SHP77 treated with DMSO at 0.1 percent for 48 hours (cell line): ENCODE measurements at places on chromosomes 5 and 9.

GRCh38 chr9:105507096-105507790 lies 50.7 kb upstream of the FKTN start:
- DNase-seq: no peak

- DNase-seq: no peak
Observed at GRCh38 chr9:89409466-89409865, 88.4 kb downstream of the SEMA4D start.

DNA sequence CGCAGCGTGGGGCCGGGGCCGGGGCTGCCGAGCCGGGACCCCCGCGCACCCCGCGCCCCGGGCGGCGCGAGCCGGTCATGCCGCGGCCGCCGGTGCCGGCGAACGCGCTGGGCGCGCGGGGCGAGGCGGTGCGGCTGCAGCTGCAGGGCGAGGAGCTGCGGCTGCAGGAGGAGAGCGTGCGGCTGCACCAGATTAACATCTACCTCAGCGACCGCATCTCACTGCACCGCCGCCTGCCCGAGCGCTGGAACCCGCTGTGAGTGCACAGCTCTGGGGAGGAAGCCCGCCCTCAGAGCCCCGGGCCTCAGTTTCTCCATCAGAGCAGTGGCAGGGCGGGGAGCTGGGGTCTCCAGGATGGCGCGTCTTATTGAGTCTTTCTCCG lies 335 bp downstream of the GALNT12 start:
- no peak for DNase-seq

DNA sequence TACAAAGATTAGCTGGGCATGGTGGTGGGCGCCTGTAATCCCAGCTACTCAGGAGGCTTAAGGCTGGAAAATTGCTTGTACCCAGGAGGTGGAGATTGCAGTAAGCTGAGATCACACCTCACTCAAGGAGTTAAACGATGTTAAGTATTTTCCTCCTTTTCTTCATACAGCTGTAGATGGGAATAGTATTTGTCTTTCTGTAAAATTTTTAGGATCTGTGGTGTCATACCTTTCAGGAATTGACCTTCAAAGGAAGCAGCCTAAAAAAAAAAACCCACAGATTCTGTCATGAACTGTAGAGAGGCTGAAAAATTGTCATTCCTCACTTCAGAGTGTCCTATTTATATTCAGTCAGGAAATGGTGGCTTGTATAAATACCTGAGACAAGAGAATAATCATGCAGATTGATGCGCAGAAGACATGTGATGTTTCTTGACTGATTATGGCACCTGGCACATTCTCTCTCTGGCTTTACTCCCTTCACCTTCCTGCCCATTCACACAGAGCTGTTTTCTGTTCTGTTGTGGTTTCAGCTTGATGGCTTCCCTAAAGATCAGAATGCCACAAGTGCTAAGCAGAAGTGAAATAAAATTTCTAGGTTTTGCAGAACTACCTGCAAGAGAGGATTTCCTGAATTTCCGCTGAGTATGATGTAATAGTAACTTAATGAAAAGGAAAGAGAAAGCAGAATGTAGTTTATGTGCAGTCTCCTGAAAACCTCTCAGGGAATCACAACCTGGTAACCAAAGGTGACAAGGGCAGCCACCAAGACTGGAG lies 3.8 kb downstream of the IFNA1 start:
- no peak for DNase-seq

- no peak for DNase-seq
Observed at GRCh38 chr9:33329117-33329563, 38.8 kb downstream of the NFX1 start.

DNA sequence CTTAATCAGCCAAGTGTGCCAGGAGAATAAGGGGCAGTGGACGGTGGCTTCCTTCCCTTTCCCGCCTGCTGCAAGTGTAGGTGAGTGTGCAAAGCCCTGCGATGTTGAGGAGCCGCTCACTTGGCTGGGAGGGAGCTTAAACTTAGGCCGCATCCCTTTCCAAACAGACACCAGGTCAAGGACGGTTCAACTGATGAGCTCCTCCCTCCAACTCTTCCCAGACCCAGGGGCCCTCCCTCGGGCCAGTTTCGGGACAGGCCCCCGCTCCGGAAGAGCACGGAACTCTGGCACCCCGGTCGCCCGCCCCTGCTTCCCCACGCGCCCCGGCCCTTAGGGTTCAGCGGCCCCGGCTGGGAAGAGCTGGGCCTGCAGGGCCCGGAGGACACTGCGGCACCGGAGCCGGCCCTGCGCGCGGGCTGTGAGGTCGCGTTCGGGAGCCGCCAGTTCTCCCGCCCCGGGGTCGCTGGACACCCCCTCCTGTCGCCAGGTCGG lies 481 bp downstream of the MRPL36 start:
- DNase-seq: no peak

DNA sequence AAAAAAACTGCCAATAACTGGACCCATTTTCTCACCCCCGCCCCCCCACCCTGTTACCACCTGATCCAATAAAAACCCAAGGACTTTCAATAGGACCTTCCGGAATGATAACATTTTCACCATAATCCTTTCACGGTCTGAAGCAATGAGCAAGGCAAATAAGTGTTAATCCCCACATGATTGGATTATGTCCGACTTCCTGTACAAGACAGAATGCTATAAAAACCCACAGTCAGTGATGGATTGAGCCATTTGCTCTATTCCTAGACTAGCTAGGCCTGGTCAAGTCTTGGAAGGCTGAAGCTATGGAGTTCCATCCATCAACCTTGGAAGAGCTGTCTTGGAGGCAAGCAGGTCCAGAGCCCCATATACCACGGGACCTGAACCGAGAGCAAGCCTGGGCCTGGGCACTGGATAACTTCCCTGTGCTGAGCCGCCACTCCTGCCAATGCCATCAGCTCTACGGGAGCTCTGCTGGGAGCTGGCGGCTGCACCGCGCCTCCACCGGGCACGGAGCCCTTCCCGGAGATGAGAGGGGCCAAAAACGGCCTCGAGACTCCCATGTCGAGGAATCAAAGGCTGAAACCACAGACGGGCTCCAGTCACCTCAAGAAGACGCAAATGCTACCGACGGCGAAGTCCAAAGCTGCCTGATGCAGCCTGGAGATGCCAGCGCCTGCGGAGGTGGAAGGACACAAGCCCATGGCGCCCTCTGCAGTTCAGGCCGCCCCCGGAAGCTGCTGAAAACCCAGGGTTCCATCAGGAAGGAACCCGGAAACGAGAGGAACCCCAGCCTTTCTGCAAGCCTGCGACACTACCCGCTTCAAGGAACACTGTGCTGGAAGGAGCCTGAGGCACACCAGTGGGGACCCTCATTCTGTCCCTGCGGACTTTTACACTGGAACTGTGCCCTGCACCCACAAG lies 69.2 kb downstream of the ANXA2R start:
- DNase-seq: no peak

- DNase-seq: no peak
Observed at GRCh38 chr5:154194345-154195329, 4.1 kb downstream of the GALNT10 start.

DNA sequence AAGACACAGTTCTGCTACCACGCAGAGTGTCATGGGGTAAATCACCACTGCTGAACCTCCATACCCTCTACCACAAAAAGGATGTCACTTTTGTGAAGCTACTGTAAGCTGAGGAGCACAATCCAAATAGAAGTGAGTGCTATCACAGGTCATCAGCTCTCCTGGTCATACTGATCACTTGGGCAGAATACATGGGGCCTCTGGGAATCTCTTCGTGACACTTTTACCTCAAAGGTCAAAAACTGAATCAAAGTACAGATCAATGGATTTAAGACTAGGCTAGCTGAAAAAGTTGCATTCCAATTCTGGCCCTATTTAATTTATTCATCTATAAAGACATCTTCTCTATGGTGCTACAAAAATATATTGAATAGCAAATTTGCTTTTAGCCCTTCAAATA lies 115.5 kb downstream of the MPDZ start:
- DNase-seq: no peak

DNA sequence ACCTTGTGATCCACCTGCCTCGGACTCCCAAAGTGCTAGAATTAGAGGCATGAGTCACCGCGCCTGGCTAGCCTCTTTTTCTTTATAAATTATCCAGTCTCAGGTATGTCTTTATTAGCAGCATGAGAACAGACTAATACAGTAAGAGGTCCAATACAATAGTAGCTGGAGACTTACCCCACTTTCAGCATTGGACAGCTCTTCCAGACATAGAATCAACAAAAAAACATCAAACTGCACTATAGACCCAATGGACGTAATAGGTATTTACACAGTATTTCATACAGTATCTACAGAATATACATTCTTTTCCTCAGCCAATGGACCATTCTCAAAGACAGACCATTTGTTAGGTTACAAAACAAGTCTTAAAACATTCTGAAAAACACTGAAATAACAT lies 6.1 kb upstream of the RCL1 start:
- DNase-seq: no peak

DNA sequence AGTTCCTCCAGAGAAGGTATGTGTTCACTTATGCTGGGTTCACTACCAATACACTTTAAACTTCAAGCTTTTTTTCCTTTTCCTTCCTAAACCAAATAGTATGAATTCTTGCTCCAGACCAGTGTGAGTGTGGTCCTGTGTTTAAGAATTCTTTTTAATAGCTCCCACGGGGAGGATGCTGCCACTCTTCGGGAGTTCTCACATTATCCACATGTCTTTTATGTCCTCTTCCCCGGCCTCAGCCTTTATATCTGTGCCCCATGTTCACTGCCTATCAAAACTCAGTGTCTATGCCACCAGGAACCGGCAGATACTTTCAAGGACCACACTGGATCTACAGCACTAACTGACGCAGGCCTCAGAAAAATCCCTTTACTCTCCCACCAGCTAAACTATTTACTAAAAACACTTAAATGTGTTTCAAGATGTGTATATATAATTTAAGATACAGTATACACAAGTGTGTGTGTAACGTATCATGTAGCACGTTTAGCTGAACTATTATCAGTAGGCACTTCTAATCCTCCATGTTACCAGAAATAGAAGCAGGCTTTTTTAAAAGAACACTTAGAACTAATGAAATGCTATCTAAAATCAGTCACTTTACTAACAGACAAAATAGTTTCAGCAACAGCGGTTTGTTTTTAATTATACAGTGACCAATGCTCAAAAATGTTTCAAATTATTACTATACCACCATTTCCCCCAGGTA lies 88.0 kb downstream of the PLPP1 start:
- DNase-seq: no peak

- DNase-seq: no peak
Observed at GRCh38 chr9:128706671-128707381, 4.5 kb downstream of the PKN3 start.

DNA sequence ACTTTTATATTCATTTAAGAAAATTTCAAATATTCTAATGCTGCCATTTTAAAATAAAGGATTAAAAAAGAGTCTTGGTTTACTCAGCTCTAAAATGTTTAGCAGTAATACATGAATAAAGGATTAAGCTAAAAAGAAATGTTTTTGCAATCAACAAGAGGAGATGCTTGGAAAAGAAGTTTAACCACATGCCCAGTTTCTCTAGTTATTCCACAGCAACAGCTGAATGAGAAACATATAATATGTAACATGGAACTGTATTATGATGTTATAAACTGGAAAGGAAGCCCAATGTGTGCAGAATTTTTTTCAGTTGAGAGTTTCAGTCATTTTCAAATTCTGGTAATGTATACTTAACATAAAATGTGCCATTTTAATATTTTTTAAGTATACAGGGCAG lies 76.5 kb upstream of the ALDH1A1 start:
- DNase-seq: no peak

- no peak for DNase-seq
Observed at GRCh38 chr9:130846487-130847305, 11.6 kb downstream of the ABL1 start.

GRCh38 chr9:125043631-125044030 lies 99.7 kb downstream of the SCAI start:
- DNase-seq: no peak

DNA sequence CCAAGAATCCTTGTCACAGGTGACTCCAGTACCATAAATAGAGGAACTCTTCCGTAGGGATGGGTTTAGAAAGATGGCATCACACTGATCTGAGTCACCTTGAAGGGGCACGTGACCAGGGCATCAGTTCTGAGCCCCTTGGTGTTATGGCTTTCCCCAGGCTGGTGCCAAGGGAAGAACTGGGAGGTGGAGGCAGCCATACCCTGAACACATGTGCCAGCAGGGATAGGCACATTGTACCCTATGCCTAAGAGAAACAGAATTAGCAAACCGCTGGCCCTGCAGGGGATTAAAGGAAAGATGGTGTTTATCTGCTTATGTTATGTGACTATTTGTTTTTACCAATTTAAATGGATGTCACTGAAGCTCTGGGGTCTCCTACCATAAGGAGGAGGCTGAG lies 196.2 kb downstream of the RGS3 start:
- no peak for DNase-seq

- DNase-seq: no peak
Observed at GRCh38 chr5:6188344-6188743, 190.0 kb downstream of the MED10 start.

DNA sequence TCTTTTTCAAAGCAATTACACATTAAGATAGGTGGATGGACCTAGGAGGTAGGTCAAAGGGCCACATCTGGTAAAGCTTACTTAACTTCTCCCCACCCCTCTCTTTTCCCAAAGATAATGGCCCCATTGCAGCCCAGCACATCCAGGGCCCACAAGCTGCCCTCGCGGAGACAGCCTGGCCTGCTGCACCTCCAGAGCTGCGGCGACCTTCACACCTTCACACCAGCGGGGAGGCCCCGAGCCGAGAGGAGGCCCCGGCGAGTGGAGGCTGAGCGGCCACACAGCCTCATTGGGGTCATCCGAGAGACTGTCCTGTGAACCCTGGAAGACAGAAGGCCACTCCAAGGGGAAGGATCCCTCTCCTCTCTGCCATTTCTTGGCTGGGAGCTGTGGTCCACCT lies 66.5 kb downstream of the ENTREP1 start:
- DNase-seq: no peak

GRCh38 chr5:10990634-10991033 lies 229.6 kb upstream of the DAP start:
- no peak for DNase-seq

DNA sequence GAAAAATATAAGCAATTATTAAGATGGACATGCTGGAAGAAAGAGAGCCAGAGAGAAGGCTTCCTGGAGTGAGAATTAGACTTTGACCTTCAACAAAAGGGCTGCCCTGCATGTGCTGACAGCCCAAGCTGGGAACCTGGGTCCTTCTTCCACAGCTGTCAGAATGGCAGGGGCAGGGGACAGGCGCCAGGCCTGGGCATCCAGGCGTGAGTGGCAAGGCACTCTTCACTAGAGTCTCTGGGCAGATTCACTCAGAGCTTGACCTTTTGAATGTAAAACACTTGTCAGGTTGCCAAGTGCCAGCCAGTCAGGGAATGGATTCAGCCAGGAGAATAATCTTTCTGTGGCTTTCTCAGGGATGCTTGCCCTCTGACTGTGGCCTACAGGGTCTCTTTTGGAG lies 119.1 kb upstream of the CLINT1 start:
- no peak for DNase-seq
